ENCODE measurements at places on chromosomes 7 and 10. TPM values are rescaled to one million over a fixed set of nuclear protein-coding genes. Genes with fewer than 3 reads are reported as not detected.

CYP2C8 gene
- 0.11 TPM for total RNA-seq

TCAF1 gene
- 11.8 TPM for total RNA-seq

UNCX gene
- not detected for total RNA-seq

MLXIPL gene
- not detected for total RNA-seq

MGAM2 gene
- total RNA-seq: not detected

NPFFR1 gene
- total RNA-seq: not detected

FGFBP3 gene
- 3.1 TPM for total RNA-seq

HOXA5 gene
- not detected for total RNA-seq

CCDC186 gene
- 11.3 TPM for total RNA-seq

SPDYE11 gene
- not detected for total RNA-seq

Measured in CD8-positive, alpha-beta memory T cell (primary cell).